Omental fat pad (tissue), 4 donors: ENCODE measurements at places on chromosomes 16 and 17.

DNA sequence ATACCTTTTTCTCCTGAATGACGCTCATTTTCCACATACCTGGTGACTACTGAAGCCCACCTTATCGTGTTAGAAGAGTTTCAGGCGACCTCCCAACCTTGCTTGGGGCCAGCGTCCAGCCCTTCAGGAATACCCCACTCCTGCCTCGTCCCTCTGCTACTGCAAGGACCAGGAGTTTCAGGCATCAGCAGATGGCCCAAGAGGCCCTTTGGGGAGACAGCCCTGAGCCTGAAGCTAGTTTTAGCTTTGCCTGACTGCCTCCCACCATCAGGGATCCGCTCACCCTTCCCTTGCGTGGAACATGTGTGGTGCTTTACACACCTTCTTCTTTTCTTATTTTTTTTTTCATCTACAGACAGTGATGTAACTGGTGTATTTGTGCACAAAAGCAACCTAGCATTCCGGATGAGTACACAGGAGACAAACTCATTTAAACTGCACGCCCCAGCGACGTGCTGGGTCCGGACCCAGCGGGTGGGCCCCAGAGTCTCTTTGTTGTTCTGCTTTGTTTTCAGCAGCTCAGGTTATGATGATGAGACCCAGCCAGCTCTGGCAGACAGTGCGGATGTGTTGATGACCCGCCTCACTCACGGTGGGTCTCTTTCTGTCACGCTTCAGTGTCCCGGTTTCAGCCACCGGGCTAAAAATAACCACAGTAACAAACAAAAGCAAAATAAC, 242.4 kb downstream of the C16orf95 start:
- DNase-seq: no peak

- DNase-seq: no peak
Measured at GRCh38 chr16:57998486-57998885, 2.0 kb downstream of the ZNF319 start.

- no peak for DNase-seq
Measured at GRCh38 chr17:80095038-80095843, 6.1 kb upstream of the GAA start.

GRCh38 chr16:30924076-30924912, 922 bp downstream of the FBXL19 start:
- DNase-seq: no peak

GRCh38 chr17:73503560-73503959, 140.7 kb downstream of the SDK2 start:
- DNase-seq: no peak

DNA sequence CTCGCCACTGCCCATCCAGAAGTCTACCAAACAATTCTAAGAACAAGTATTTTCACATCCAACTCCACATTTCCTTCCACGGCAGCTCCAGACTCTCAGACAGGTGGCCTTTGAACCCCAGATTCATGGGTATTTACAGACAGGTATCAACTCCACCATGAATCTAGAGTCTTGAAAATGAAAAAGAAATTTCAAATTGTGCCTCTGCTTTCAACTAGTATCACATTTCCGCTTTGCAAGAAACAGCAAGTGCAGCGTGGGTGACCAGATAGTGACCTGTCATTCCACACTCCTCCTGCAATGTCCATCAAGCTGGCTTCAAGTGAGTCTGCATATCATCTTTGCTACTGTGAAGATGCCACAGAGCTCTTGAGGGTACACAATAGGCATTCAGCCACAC, 232.4 kb upstream of the RPL38 start:
- no peak for DNase-seq

- DNase-seq: no peak
Measured at GRCh38 chr17:39225959-39226683, 376 bp upstream of the STAC2 start.

- no peak for DNase-seq
Measured at GRCh38 chr17:72358465-72358864, 237.6 kb downstream of the SOX9 start.

GRCh38 chr17:46053911-46054534, 55.0 kb downstream of the STH start:
- DNase-seq: no peak

- DNase-seq: no peak
Measured at GRCh38 chr16:50614955-50615724, 66.0 kb downstream of the SNX20 start.

DNA sequence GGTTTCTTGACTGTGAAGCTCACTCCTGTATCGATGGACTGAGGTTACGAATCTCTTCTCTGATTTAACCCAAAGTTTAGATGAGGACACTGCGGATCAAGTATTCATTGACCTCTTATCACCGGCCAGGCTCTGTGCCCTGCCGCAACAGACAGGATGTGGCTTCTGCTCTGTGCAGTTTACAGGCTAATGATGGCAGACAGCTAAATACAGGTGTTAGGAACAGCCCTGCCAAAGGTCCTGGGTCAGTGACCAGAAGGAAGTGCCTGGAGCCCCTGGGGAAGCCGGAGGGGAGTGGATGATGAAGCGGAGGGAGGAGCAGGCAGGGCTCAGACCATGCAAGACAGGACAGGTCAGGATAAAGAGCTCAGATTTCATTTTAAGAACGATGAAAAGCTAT, 44.4 kb downstream of the HAPSTR1 start:
- no peak for DNase-seq

GRCh38 chr17:57213180-57213825, 43.0 kb upstream of the MSI2 start:
- DNase-seq: no peak

DNA sequence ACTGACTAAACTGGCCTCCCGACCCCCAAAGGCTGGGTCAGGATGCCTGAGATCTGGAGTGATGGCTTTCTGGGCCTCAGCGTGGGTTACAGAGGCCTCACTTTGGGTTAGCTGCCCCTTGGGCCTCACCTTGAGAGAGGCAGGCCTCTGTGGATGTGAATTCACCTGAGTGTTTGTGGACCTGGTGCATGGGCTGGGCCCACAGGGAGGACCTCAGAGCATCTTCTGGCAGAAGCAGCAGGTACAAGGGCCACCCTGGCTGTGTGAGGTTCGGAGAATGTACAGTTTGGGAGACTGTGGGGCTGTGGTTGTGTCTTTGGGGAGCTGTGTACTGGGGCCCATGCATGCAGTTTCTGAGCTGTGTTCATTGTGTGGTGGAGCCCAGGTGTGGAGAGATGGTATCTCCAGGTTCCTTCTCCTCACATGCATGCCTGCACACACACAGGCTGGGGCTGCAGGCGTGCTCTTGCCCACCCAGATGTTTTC, 18.3 kb downstream of the RARA start:
- DNase-seq: no peak

DNA sequence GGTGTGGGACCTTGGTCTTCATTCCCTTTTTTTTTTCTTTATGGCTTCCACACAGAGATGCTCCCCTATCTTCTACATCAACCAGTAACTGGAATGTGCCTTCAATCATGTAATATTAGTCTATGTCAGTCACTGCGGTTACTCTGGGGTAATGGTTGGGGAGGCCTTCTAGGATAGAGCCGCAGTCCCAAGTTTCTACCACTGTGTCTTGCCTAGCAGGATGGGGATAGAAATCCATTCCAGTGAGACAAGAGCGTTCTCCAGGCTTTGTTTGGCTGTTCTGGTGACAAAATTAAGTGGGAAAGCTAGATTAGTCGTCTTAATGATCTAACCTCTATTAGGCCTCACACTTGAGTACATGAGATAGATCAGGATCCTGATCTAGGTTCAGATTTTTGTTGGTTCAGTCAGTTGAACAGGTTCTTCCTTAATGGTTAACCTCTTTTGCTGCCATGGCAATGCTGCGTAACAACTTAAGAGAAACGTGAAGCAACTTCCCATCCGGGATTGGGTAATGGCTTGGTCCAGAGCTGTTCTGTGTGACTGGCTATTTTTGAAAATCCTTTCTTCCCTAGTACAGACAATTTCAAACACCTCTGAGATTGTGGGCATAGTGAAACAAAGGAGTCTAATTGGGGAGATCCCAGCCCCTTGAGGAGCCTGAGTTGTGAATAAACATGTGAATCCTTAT, 8.7 kb downstream of the MSL1 start:
- no peak for DNase-seq
